Stimulated activated CD4-positive, alpha-beta T cell treated with anti-CD3 and anti-CD28 coated beads, Interleukin-1b, Interleukin-23, amount 100 ng/mL, for 4 hours (primary cell): ENCODE measurements at places on chromosomes 2 and 18.

GRCh38 chr2:165114346-165114939, 89.4 kb downstream of the SCN3A start:
- DNase-seq, result no peak

GRCh38 chr18:31835528-31836133, 75.0 kb upstream of the SLC25A52 start:
- DNase-seq, result no peak

DNA sequence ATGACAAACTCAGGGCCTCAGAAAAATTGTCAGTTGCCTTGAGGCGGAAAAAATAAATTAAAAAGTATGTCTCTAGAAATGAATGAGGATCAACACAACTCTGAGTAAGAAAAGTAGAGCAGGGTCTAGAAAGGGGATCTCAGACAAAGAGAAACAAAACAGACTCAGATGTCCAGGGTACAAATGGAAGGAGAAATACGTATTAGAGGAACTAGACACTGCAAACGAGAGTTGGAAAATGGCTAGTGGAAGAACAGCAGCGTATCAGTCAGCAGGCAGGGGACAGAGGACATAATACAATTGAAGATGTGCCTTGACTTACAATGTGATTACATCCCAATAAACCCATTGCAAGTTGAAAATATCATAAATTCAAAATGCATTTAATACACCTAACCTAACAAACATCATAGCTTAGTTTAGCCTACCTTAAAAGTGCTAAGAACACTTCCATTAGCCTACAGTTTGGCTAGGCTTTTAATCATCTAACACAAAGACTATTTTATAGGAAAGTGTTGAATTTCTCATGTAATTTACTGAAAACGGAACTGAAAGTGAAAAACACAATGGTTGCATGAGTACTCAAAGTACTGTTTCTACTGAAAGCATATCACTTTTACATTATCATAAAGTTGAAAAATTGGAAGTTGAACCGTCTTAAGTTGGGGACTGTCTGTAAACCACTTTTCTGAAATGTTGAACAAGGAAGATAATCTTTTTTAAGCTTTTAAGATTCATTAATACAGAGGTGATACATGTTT, 182.8 kb downstream of the NBAS start:
- no peak for DNase-seq

DNA sequence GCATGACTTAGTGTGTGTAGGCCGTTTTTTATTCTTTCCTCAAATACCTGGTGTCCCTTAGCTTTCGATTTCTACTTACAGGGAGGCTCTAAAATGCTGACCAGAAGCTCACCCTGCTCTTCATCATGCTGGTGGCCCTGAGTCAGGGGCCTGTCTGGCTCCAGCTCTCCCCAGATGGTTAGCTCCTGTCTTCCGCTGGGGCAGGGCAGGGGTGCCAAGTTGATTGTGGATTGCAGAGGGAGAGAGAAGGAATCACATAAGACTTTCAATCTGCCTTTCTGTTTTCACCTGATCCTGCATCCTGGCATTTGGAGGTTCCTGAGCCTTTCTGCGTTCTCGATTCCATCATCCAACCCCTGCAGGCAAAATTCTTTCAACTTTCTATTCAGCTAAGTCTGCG, 4.2 kb downstream of the CIB4 start:
- no peak for DNase-seq

GRCh38 chr2:207474863-207475485, 54.8 kb upstream of the CREB1 start:
- no peak for DNase-seq

- DNase-seq, result no peak
Measured at GRCh38 chr2:223797811-223798721, 39.3 kb downstream of the AP1S3 start.

DNA sequence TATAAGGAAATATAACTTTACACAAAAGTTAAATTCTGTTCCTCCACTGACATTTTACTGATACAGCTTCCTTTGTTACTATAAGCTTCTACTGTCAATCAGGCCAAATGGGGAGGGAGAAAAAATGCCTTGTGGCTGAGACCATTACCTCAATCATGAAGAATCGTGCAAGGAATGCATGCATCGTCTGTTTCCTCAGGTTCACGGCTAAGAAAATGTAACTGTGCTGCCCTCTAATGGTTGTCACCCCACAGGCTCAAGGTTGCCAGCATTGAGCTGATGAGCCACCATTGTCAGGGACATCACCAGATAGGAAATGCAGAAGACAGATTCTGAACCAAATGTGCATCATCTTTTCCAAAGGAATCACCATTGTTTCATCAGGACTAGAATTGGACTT, 426.9 kb downstream of the CDH2 start:
- DNase-seq, result no peak

- no peak for DNase-seq
Measured at GRCh38 chr2:225771701-225772100, 372.2 kb downstream of the NYAP2 start.

DNA sequence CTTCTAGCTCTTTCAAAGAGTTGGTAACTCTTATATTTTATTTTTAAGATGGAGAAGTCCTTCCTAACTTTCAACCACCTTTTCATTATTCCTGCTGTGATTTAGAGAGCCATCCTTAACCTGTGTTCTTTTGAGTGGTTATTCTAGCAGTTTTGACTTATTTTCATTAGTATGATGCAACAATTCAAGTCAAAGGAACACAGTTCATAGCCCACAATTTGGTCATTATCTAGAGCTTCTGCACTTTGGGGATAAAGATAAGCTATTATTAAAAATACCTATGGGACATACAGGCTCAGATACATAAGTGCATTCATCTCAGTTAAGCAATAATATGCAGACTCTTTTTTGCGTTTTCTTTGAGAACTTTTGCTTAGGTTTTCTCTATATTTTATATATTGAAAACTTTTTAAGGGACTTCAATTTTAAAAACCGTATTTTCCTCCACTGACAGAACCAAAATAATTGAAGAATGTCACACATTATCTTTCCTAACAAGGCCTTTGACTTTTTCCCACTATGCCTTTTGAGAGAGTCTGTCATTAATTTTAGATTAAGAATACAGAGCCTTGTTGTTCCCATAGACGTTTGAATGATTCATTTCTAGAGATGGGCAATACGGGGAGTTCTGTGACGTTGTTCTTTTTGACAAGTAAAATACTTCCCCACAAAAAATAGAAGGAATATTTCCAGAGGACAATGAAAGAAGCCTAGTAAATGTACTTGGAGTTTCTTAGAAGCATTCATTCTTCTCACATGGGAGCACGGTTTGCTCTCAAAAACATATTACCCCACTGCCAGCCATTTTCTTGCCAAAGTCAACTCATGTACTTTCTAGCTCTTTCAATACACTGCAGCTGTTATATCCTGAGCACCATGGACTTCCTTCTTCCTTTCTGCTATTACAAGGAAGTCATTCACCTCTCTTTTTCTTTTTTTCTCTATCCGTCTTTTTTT, 42.9 kb upstream of the RASGRP3 start:
- DNase-seq, result no peak

DNA sequence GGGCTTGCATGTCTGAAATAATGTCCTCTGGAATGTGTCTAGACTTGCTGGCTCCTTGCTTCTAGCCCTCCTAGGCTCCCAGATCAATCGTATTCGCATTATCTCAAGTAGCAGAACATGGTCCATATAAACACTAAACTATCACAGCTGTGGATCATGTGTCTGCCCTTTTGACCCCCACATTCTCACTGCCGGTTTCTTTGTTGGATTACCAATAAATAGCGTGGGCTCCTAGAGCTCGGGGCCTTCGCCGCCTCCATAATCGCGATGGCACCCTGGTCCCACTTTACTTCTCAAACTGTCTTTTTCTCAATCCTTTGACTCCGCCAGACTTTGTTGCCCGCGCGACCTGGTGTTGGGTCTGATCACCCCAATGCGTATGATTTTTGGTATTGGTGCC, 6.3 kb upstream of the SCYGR8 start:
- DNase-seq, result no peak

DNA sequence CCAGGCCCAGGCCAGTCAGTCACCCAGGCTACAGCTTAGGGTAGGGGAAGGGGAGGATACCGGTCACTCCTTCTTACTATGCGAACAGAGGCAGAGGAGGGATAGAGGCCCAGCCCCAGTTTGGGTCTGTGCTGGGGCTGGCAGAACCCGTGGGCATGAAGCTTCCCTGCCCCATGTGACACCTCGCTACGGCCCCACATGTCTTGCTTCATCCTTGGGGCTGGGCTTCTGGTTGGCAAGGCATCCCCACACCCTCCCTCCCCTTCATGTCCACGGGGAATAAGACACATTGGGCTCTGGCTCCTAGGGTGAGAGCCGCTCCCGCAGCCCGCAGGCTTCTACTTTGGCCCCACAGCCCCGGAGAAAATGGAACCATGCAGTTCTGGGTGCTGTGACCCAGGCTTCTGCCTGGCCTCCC, 32.4 kb downstream of the HS1BP3 start:
- DNase-seq, result no peak

GRCh38 chr2:100206731-100207255, 64.4 kb upstream of the AFF3 start:
- no peak for DNase-seq

DNA sequence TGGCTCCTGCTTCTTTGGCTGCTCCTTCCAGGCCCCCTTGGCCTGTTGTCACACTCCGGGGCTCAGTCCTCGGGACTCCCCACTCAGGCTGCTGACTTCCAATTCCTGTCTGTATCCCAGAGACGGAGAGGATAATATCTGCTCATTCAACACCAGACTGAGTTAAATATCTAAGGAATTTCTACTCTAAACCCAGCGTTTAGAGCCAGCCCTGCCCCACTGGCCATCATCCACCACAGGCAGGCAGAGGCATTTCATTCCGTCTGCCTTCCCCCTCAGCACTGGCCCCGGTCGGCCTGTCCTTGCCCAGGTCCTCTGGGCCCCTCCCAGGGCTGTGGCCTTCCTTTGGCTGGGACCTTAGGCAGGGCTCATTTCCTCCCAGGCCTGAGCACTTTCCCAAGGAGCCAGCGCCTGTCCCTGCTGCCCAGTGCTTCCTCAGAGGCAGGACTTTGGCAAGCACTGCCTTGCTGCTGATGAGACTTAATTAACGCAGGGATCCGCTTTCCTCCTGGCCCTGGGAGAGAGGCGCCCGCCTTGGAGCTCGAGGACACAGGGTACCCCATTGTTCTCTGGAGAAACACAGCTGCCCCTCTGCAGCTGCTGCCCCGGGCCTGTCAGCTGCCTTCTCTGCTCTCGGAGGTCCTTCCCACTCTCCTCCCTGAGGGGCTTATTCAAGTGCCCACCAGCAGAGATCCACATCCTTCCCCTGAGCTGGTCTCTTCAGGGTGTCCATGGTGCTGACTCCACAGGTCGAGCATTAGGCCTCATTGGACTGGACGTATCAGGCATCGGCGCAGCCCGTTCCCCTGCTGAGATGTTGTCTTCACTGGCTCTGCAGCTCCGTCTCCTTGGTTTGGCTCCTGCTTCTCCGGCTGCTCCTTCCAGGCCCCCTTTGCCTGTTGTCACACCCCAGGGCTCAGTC, 42.8 kb downstream of the ATOH8 start:
- no peak for DNase-seq

- no peak for DNase-seq
Measured at GRCh38 chr2:151789055-151789834, 39.0 kb downstream of the ARL5A start.

GRCh38 chr18:8959551-8960135, 142.9 kb upstream of the NDUFV2 start:
- DNase-seq, result no peak

GRCh38 chr18:45602926-45603325, 12.3 kb upstream of the SLC14A2 start:
- no peak for DNase-seq

DNA sequence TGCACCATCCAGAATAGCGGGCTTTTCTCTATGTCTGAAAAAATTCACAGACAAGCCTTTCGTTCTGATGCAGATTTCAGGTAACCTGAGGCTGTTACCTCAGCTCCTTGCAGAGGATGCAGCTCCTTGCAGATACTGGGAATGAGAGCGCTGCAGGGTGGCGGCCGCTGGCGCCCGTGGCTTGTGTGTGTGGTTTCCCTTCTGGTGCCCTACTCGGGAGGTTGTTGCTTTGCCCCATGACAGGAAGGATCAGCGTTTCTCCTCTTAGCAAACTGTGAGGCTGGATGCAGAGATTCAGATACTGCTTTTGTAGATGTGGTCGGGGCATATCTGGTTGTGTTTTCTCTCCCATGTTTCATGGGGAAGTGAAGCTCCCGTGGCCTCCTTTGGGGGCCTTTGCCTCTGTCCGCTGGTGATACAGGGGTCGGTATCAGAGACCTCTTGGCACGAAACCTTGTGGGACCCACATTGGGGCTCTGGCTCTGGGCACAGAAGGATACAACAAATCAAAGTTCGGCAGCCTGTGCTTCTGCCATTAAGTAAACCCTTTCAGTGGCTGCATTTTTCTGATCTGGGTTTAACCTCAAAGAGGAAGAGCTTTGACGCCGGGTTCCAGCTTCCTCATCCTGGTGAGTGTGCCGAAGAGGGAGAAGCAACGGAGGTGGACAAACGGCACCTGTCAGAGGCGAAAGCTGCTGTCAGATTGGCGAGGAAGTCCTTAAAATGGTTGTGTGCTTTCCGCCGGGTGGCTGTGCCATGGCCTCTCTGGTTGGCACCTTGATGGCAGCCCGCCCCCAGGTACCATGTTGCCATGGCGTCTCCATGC, 127.8 kb downstream of the MBP start:
- no peak for DNase-seq

DNA sequence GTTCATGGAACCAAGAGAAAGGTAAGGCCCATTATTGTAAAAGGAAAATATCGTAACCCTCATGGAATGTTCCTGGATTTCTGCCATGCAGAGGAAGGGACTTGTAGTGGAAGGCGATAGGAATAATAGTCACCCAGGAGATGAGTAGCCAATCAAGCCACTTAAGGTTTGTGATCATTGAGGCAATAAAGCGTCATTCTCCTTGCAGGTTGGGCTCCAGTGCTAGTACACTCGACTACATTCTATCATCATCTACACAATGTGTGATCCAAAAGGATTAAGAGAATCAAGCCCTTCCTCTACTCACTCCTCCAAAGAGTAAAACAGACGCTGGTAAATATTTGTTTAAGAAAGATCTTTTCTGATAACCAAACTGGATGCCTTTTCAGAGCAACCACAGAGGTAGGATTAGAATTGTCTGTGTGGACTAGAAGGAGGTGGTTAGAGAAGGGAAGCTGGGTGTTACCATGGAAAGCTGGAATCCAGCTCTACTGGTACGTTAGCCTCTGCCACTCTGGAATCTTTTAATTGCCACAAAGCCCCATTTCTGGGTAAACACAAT, 245.7 kb downstream of the IKZF2 start:
- no peak for DNase-seq

GRCh38 chr2:197869501-197870111, 65.2 kb downstream of the PLCL1 start:
- DNase-seq, result no peak

GRCh38 chr2:226763320-226763719, 36.3 kb downstream of the IRS1 start:
- DNase-seq, result no peak

DNA sequence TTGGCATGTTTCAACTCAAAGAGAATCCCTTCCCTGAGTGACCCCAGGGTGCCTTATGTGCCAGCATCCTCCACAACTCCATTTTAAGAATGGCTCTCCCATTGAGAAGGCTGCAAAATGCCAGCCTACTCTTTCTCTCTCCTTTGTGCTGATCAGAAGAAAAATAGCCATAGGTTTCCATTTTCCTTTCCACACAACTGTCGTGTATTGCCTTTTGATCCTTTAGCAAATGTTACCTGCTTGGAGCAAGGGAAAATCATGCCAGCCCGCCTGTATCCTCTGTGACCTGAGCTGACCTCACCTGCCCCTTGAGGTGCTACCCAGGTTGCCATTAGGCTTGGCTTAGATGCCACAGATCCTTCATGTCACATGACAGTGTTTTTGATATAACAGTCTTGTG, 38.8 kb downstream of the DPYSL5 start:
- no peak for DNase-seq
